ENCODE measurements at places on chromosomes 1 and 21.

- DNase-seq, result no peak
Measured at GRCh38 chr1:223670458-223671159, 5.1 kb upstream of the CAPN8 start.

DNA sequence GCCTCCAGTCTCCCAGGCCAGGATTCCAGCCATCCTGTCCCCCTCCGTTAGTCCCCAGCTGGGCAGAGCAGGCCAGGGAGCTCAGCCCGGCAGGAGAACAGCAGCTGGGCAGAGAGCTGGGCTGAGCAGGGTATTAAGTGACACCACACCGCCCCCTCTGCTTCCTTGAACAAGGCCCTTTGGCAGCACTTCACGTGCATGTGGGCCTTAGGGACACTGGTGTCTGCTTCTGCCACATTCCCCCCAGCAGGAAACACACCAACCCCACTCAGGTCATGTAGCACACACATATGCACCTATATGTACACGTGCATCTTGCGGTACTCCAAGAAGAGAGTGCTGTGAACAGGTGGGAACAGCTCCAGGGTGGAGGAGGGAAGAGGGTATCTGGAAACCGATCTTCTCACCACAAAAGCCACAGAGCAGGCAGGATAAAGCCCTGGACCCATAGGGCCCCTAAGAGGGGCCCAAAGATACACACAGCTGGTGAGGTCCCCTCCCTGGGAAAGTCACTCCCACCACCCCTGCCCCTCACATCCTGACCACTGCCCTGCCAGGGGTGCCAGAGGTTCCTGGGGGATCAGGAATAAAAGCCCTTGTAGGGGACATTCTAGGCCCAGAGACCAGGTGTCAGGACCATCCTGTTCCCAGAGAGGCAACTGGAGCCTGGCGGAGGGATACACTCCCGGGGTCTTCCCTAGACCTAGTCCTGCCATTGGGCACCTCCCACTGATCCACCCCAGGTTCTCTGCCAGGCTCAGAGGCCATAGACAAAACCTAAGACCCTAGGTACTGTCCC lies 4.5 kb downstream of the EPHA2 start:
- no peak for DNase-seq

GRCh38 chr1:90768826-90769225 lies 51.7 kb upstream of the BARHL2 start:
- DNase-seq, result no peak

DNA sequence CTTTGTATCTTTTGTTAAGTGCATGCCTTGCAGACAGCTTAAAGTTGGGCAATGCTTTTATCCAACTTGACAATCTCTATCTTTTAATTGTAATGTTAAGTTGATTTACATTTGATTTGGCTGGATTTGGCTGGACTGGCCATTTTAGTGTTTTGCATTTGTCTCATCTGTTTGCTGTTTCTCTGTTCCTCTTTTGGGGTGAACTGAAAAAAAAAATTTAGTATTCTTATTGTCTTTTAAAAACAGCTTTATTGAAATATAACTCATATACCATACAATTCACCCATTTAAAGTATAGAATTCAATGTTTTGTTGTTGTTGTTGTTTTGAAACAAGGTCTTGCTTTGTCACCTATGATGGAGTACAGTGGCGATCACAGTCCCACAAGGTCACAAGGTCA lies 34.4 kb downstream of the DIPK1A start:
- no peak for DNase-seq

DNA sequence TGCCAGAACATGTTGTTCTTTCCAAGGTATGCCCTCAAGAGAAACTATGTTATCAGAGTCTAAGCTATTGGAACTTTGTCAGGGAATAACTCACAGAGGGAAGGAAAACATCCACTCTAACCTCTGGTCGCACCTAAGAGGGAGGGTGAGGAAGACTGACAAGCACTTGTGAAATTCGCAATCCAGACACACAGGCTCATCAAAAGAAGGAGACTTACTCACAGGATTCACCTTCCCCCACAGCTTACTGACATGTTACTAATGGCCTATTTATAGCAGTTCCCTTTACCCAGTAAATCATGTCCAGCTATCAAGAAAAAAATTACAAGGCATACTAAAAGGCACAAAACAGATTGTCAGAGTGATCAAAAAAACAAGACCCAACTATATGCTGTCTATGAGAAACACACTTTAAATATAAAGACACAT lies 36.9 kb downstream of the WDR64 start:
- no peak for DNase-seq

GRCh38 chr21:32371913-32372314 lies 20.9 kb downstream of the URB1 start:
- DNase-seq, result no peak

GRCh38 chr21:38797470-38797869 lies 8.3 kb upstream of the ETS2 start:
- no peak for DNase-seq

- no peak for DNase-seq
Measured at GRCh38 chr1:110956586-110956985, 7.1 kb downstream of the LRIF1 start.
